Caco-2 (cell line): ENCODE measurements at places on chromosomes 7 and 10.

- no peak for DNase-seq
These were observed 129.8 kb downstream of the SEC23IP start for GRCh38 chr10:120022357-120022756.

- DNase-seq = no peak
These were observed 5.1 kb downstream of the LMOD2 start for GRCh38 chr7:123660514-123661354.

DNA sequence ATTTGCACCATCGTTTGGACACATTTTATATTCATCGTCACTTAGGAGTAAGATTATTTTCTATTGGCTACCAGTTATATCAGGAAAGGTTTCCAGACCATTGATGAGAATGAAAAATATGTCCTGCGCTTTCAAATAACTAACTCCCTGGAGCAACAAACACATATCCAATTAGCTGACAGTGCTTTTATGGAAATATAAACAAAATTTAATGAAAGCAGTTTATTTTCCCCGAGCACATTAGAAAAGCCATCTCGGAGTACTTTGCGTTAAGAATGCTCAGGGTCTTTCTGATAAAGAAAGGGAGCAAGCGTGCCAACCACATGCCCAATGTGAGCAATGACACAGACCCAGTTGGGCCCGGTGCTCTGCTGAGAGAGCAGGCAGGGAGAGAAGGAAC is 85.1 kb upstream of the ZPBP start:
- DNase-seq = no peak

GRCh38 chr10:102841827-102842345 is 4.7 kb upstream of the CYP17A1 start:
- DNase-seq = no peak

GRCh38 chr10:94546901-94547185 is 1.3 kb downstream of the HELLS start:
- no peak for DNase-seq

DNA sequence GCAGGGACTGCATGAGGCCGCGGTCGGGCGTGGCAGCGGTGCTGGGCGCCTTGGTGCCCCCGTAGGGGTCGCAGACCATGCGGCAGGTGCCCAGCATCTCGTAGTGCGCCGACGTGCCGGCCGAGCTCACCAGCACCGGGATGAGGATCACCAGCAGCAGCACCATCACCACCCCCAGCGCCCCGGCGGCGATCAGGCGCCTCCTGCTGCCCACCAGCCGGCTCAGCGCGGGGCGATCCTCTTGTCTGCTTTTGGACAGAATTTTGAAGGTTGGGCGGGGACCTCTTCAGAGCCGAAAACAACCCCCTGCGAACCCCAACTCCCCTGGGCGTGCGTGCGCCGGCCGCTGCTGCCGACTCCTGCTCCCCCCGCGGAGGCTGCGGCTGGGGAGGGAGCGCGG is 779 bp downstream of the C1QL3 start:
- no peak for DNase-seq

DNA sequence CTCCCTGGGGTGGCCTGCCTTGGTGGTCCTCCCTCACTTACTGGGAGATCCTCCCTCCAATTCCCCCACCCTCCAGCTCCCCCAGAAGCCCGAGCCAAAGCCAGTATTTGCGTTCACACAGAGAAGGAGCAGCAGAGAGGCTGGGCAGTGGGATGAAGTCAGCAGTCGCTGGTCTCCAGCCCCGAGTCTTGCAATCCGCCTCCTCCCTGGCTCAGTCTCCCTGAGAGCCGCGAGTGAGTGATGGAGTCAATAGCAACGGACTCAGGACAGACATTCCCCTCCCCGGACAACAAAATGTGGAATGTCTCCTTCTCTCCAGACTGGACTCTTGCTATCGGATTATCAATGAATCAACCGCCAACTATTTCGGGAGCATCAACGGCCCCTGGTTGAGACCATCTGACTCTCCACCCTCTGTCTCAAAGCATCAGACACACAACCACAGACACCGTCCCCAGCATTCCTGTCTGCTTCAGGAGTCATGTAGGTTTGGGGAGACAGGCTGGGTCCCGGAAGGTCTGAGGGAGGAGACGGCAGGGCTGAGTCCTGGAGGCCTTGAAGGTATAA is 178.4 kb downstream of the SH3PXD2A start:
- DNase-seq = no peak

- DNase-seq = no peak
These were observed 5.0 kb downstream of the FOXP2 start for GRCh38 chr7:114419441-114420272.

- DNase-seq = no peak
These were observed 310.3 kb upstream of the AKR1E2 start for GRCh38 chr10:4515721-4516120.

GRCh38 chr10:126504063-126504760 is 115.9 kb upstream of the ADAM12 start:
- peak; percentile 71 for DNase-seq

DNA sequence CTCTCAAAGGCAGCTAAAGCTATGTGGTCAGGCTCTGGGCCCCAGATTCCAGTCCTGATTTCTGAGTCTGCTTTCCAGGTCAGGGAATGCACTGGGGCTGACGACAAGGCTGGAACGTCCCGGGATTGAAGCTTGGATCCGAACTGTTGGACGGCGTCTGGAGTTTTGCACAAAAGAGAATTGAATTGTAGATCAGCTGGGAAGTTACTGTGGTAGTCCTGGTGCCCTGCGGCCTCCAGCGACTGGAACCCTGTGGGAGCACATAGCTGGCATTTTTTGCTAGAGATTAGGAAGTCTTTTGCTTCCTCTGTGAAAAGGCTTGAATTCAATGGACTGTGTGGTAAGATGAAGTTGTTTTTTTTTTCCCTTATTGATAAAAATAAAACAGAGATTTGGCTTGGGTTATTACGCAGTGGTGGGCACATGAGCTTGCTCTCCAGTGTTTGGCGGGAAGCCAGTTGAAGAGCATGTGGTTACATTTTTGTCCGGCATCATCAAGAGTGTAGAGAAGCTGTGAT is at the start of gene HK1:
TSS of gene HK1 (plus strand) at position 51 of the 518 bp plus-strand sequence.
- no peak for DNase-seq

- no peak for DNase-seq
These were observed 8.2 kb upstream of the NDST2 start for GRCh38 chr10:73819513-73820093.

DNA sequence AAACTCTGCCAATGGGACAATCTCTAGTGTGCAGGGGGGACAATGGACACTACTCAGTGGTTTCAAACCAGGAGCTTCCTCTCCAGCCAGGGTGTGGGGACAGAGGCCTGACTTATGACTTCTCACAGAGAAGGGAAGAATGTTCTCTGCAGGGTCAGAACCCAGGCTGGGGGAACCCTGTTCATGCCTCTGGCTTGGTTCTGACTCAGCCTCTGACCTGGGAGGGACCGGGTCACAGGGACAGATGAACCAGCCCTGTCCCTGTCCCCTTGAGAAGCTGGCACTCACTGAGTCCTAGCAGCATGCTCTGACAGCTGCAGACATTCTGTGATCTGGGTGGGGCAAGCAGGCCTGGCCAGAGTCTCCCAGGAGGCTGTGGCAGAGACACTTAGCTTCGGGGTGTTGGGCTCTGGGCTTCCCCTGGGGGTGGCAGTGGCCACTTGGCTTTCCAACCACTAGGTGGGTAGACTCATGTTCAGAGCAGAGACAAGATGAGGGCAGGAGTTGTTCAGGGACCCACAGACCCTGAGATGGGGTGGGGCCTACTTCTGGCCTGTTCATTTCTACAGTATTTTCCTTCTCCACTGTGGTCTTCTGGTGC is 13.6 kb downstream of the TSPAN15 start:
- no peak for DNase-seq

- no peak for DNase-seq
These were observed 312 bp downstream of the PDCD11 start for GRCh38 chr10:103396789-103397087.

DNA sequence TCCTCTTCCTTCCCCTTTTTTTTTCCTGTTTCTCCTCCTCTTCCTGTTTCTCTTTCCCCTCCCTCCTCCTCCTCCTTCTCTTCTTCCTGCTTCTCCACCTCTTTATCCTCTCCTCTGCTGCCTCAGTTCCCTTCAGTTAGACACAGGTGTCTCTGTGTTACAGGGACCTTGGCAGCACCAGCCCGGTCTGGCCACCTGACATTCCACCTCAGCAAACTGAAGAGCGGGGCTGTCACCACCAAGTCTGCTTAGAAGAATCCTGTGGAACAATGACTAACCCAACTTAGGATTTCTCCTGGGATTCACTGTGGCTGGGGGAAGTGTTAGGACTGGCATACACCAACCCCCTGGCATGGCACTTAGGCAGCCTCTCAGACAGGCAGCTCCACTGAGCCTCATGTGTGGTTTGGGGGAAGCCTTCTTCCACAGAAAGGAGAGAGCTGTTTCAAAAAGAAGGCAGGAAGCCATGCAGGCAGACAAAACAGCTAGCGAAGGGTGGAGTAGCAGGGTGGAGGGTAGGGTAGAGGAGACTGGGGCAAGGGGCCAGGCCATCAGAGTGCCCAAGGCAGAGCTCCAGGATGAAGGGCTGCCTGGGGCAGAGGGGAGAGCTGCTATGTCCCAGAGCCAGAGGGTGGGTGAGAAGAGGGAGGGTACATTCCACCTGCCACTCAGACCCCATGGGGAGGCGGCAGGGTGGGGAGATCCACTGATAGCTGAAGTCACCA is 13.2 kb upstream of the GDF10 start:
- no peak for DNase-seq

DNA sequence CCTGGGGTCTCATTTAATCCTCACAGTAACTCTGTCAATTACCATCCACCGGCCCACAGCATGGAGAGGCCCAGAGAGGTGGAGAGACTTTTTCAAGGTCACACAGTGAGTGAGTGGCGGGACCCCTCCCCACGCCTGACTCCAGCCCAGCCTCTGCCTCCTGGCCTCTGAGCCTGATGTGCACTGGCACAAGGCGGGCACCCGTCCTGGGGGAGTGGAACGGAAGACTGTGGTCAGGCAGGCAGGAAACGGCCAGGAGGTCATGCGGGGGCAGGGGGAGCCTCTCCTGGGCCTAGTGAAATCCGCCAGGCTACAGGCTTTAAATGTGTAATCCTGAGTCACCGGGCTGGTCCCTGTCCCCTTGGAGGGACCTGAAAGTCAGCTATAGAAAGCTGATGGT is 32.2 kb downstream of the ZCCHC24 start:
- DNase-seq = no peak

- DNase-seq = no peak
These were observed 820.6 kb upstream of the KCND2 start for GRCh38 chr7:119452401-119452800.

- DNase-seq = no peak
These were observed 31.6 kb downstream of the MGMT start for GRCh38 chr10:129498680-129499079.

DNA sequence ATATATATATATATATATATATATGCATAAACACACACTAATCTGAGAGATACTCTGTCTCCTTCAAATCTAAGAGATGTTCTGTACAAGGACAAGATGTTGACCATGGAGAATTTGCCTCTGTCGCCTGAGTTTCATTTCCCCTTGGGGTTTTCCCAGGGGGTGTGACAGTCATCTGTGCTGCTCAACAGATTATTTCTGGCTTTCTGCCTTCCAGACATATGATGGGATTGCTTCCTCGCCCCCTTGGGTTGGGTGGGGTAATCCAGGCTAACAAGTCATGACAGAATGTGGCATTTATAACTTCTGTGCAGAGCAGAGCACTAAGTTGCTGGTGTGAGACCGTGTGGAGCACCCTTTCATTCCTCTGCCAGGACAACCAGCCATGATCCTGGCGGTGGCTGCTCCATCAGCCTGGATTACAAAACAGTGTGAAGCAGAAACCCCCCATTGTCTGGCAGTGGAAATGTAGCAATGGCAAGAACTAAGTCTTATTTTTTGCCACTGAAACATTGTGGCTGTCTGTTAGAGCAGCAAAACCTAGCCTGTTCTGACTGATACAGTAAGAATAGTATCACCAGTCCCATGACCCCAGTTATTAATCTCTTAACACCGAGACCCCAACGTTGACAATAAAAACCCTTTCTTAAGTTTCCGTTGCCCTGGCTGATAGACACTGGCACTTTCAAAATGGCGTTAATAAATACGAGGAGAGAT is 13.7 kb upstream of the USP6NL start:
- DNase-seq = no peak

GRCh38 chr7:70353330-70353945 is 755.2 kb downstream of the AUTS2 start:
- DNase-seq = no peak

DNA sequence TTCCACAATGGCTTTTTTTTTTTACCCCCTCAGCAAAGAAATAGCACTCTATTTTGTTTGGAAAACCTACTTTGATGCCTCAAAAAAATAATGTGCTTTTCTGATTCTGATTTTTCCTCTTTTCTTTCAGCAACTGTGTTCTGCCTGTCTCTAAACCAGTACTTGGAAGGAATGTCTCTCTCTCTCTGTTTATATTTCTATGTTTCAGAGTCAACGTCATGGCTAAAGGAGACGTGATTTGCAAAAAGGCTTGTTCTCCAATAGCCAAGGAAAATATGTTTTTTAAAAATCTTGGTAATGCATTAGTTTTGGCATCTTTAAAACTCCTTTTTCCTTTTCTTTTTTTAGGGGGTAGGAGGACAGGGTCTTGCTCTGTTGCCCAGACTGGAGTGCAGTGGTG is 56.0 kb upstream of the SDK1 start:
- no peak for DNase-seq

GRCh38 chr7:128373606-128374005 is 12.1 kb upstream of the PRRT4 start:
- no peak for DNase-seq

DNA sequence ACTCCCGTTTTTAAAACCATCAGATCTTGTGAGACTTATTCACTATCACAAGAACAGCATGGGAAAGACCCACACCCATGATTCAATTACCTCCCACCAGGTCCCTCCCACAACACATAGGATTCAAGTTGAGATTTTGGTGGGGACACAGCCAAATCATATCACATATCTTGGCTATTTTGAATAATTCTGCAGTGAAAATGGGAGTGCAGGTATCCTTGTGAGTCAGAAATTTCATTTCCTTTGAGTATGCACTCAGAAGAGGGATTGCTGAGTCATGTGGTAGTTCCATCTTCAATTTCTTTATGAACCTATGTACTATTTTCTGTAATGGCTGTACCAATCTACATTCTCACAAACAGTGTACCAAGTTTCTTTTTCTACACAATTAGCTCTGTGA is 125.8 kb downstream of the ANKRD7 start:
- no peak for DNase-seq

DNA sequence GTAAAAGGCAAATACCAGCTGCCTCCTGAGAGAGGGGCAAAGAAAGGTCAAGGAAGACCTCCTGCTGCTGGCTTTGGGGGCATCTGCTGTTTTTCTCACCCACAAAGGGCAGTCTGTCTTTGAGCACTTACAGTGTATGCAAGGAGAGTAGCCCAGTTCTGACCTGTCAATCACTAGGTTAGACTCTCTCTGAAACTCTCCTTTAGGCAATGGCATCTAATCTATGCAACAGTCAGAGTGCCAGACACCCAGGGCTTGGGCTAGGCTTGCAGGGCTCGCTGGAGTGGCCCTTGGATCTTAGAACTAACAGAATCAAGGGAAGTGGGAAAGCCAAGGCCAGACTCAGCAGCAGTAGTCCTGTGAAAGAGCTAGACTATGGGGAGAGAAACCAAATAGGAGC is 522.9 kb downstream of the NRG3 start:
- DNase-seq = no peak

DNA sequence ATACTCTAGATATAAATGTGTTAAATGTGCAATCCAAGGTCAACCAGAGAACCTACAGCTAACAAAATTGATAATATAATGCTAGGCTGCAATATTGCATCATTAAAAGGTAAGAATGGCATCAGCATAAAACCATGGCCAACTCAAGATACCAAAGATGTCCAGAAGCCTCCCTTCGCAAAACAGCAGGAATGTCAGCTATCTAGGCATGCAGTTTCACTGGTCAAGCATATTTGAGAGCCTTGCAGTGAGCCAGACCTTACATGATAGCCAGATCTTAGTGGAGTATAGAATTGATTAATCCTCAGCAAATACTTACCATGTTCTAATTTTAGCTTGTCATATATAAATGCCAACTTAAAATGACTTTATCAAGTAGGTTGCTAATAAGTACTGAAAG is 138.8 kb downstream of the ZEB1 start:
- no peak for DNase-seq
